Non-pigmented ciliary epithelial cell (primary cell): ENCODE measurements at places on chromosomes 16 and 17.

DNA sequence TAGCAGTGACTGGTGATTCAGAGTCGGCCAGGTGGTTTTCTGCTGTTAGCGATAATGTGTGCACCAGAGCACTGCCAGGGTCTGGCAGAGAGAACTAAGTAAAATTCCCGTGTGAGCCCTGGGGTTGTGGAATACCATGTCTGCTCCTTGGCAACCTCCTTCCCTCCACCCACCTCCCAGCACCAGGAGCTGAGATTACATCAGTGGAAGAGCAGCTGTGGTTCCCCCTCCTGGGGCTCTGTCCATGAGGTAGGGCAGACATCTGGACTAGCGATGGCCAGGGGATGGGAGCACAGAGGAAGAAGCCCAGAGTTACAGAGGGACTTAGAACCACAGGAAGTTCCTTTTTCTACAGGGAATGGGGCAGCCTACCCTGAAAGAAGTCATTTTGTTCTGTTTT is 15.8 kb downstream of the CLEC10A start:
- no peak for DNase-seq

DNA sequence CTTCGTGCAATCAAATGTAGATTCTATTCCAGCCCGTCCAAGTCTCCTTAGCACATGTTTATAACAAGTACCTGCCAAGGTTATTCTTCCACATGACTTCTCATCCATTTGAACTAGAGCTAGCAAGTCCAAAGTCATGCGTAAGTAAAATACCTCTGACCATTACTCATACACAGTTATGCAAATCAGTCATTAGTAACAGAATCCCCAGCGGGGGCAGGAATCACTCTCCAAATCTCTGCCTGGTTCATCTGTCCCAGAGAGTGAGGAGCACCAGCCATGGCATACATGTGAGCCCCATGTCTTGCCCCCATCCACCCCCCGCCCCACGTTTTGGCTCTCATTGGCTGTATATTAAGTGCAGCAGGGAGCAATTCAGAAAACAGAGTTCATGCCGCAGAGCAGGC is 27.7 kb downstream of the SRL start:
- DNase-seq = peak; percentile 84

- DNase-seq = no peak
Observed at GRCh38 chr16:53415504-53415903, 18.8 kb upstream of the RBL2 start.

DNA sequence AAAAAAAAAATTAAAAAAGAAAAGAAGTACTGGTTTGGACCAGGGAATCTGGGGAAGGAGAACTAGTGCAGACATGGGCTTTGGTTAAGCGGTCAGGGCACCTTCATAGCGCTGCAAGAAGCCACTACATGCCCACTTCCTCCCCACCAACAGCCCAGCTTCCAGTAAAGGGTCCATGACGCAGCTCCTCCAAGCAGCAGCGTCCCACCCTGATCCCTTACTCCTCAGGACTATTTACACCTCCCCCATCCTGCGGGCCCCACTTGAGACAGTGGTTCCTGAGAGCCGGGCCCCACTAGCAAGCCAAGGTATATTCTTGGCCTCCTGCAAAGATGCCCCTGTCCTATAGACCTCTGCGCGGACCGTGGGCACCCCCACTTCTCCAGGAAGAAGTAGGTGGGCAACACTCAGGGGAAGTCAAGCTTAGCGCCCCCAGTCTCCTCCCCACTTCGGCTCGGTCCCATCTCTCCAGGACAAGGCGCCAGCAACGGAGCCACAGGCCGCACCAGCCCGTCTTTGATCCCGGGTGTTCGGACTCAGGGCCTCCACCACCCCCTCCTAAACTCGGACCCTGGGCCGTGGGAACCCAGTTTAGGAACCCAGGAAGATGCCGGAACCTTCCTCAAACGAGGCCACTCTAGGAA is 913 bp upstream of the PRR14 start:
- no peak for DNase-seq

GRCh38 chr16:82157534-82157812 is 12.6 kb downstream of the MPHOSPH6 start:
- no peak for DNase-seq

DNA sequence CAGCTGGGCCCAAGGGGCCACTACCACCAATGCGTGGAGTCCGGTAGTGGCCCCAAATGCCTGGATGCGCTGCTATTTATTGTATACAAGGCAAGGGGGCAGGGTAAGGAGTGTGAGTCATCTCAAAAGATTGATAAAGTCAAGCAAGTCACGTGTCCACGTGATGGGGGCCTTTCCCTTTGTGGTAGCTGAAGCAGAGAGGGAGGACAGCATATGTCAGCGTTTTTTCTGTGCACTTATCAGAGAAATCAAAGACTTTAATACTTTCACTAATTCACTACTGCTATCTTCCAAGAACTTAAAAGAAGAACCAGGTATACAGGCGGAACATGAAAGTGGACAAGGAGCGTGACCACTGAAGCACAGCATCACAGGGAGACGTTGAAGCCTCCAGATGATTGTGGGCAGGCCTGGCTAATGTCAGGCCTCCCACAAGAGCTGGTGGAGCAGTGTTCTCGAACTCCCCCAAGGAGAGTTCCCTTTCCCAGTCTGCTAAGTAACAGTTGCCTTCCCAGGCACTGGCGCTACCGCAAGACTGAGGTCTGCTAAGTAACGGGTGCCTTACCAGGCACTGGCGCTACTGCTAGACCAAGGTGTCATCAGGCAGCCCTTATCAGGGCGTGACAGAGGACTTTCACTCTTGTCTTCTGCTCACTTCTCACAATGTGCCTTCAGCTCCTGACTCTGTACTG is 10.8 kb upstream of the ASB16 start:
- no peak for DNase-seq

- no peak for DNase-seq
Observed at GRCh38 chr16:57032346-57032745, 43.0 kb downstream of the NLRC5 start.

- DNase-seq = no peak
Observed at GRCh38 chr16:5025171-5025632, 8.5 kb downstream of the NAGPA start.

DNA sequence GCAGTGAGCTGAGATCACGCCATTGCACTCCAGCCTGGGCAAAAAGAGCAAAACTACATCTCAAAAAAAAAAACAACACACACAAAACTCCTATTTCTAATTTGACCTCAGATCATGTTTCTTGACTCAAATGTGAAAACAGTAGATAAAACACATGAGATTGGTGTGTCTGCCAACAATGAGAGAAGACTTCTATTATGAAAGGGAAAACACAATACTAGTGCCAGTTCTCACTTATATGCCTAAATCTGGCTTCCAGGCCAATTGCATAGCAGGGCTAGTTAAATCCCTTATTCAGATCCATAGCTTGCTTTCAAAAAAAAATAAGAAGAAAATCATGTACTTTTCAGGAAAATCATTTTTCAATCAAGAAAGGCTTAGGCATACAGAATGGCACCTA is 39.4 kb downstream of the AP1G1 start:
- no peak for DNase-seq

DNA sequence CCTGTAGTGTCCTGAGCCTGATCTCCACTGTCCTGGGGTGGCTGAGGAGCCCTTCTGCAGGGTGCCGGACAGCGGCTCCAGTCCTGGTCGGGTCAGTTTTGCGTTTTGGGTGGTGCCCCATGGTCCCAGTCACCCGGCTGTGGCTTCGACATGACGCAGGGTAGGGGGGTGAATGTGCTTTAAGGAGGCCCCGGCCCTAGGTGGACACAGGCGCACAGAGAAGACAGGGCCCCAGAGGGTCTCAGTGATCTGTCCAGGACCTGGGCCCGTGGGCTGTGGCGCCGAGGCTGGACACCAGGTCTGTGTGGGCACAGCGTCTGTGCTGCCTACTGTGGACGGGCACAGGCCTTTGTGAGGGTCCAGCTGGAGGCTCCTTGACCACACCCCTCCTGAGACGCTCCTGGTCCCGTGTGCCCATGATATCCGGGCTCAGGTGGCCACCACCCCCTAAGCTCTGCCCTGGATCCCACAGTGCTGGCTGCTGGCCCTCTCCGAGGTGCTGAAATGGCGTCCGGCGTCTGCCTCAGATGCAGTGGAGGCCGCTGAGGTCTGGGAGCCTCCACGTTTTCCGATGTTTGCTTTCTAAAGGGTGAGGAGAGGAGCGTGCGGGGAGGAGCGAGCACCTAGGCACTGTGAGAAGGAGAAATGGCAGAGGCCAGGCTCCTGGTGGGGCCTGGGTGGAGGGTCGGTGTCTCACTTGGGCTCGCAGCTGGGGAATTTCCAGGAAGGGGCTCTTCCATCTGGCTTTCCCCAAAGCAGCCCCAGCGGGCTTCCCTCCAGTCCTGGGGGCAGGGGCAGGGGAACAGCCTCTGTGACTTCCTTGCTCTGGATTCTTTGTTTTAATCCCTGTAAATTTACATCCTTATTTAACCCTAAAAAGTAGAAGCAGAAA is 56.1 kb upstream of the ACSF3 start:
- DNase-seq = no peak

DNA sequence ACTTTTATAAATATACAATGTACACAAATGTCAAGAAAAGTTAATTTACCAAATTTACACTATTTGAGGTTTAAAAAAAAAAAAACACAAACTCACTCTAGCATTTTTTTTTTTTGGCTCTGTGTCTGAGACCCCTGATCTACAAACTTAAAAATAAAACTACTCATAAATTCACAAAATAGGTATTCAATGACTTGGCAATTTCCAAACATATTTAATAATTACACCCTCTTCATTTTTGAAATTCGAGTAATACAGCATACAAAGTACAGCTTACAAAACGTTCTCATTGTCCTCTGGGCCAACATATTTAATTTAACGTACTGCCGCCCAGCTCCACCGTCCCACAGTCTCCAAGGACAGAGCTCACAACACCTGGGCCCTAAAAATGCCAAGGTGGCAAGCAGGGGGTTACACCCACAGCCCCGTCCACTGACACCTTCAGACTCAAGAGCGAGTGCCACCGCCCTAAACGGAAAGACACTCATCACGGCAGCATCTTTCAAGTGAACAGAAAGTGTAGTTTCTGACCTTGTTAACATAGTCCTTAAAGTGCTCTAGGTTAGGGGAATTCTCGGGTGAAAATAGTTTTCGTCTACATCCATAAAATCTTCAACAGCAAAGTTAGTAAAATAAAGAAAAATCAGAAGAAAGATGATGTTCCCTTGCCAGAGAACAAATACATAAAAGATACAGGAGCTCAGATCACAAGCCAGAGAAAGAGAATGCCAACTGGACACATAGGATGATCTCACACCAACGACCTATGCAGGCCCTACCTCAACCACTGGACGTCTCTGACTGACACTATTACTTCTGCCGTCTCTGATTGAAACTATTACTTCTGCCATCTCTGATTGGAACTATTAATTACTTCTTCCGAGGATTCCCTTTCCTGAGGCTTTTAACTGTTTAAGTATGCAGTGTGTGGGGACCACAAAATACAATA is 4.2 kb downstream of the ADCY9 start:
- no peak for DNase-seq

DNA sequence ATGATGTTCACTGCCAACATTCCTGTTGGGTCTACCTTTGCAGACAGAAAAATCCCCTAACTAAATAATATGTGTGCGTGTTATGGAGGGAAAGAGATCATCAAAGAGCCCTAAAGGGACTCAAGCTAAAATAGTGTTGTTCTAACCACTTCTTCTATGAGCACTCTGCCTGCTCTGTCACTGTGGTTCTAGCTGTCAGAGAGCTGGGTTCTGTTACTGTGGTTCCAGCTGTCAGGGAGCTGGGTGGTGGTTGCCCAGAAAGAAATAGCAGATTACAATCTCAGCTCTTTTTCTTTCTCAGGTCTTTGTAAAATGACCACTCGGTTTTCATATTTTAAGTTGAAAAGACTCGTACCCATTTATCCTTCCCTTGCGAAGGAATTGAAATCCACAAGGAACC is 176.3 kb downstream of the HS3ST3A1 start:
- DNase-seq = no peak

DNA sequence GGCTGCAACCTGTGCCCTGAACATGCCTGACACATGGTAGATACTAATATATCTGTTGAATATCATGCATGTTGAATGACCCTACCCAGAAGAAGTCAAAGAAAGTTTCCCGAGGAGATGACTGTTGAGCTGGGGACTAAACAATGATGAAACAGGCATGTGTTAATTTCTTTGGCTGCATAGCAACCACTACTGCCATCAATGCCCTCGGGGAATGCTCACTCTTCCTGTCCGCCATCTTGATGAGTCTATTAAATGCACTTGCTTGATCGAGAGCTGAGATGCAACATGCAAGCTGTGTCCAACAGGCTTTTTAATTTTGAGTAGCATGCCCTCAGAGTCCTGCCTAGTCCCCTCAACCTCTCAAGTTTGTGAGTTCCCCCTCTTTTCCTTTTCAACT is 31.3 kb downstream of the GRIN2A start:
- DNase-seq = no peak

DNA sequence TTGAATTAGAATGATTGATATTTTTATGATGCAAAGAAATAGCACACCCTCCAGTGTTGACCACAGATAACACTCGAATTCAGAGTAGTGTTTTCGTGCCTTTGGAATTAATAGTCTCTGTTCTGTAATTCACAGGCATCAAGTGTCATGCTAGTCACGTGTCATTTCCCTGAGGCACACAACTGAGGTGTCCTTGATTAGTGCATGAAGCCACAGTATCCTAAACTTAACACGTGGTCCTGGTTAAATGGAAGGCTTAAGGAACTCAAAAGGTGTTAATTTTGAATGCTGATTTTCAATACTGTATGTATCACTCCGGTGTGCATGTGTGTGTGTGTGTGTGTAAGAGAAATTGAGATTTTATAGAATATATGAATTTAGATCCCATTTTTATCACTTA is 625.6 kb downstream of the TMEM114 start:
- no peak for DNase-seq

GRCh38 chr17:8482546-8482945 is 46.9 kb downstream of the NDEL1 start:
- DNase-seq = no peak

GRCh38 chr17:2423271-2423670 is 22.4 kb upstream of the MNT start:
- DNase-seq = no peak

GRCh38 chr17:1986783-1987451 is 38.2 kb downstream of the RTN4RL1 start:
- no peak for DNase-seq

GRCh38 chr17:83150369-83151055 is 71.1 kb downstream of the METRNL start:
- no peak for DNase-seq

DNA sequence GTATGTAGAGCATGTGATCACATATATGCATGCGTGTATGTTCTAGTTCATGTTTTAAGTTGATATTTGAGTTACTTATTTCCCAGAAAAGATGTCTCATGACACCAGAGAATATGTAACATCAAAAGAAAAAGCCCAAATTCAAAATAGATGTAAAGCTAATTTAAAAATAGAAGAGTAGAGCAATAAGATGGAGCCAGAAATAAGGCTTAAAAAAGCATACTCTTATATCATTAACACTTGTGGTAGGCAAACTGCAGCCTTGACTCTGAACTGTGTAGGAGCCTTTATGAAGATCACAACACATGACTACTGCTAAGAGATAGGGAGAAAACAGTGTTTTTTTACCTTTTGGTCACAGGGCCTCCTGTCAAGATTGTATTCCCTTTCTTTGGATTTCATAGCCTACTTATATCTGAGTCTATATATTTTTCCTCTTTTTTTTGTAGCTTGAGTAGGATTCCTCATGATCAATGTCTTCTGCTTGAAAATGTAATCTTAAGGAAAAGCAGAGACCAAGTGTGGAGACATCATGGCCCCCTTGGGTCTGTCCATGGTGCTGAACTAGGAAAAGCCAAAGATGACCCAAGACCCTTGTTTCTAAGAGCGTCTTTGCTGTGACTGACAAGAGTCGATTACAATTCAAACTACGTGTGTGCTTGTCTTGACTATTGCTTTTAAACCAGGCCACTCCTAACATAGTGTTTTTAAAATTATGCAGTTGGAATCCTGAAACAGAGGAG is 390.4 kb downstream of the SHISA9 start:
- no peak for DNase-seq

- no peak for DNase-seq
Observed at GRCh38 chr16:69241926-69242325, 55.0 kb downstream of the SNTB2 start.
